ENCODE measurements at places on chromosomes 2 and 18.

DNA sequence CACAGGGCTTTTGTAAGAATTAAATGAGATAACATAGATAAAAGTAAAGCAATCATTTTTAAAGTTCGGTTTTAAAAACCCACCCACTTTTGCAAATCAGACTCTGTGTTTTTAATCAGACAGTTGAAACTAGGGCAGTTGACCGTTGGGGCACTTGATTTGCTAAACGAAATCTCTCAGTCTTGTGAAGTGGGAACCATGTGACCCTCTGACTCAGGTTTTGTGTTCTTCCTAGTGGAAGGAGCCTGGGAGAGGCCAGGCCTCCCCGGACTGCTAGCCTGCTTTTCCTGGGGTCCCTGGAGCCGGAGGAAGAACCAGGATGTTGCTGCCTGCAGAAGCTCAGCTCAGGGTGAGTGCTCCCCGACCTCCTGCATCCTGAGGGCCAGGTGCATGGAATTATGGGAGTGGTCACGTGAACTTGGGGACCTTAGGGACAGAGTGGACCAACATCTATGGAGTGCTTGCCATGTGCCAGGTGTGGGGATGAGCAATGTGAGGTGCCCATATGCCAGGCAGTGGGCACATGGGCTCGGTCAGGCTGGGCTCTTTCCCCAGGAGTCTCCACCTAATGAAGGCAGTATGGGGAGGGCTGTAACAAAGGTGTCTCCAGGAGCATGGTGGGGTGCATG lies 3.9 kb downstream of the C2orf72 start:
- no peak for DNase-seq

DNA sequence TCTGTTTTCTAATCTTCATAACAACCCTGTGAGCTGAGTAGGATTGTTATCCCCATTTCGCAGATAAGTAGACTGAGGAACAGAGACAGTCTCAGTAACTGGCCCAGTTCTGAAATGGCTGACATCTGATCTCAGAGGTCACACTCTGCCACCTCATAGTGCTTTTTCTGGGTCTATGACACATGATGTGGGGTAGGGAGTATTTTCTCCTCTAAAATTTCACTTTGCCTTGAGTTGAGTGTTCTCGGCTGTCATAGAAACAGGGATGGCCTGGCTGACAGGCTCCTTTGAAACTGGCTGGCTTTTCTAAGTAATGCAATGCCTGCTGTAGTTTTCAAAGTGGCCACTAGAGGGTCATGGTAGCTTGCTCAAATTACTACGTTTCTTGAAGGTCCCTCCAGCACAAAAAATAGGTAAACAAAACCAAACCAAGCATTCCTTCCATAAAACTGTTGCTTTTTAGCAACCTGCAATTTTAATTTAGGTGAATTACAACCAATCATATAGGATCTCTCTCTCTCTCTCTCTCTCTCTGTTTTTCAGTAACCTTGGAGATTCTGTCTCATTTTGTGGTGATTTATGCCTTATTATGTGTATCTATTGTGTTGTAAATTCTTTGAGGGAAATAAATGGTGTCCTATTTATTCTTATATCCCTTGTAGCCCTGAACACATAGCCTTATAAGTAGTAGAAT lies 84.2 kb upstream of the TTN start:
- DNase-seq: peak; percentile 24

DNA sequence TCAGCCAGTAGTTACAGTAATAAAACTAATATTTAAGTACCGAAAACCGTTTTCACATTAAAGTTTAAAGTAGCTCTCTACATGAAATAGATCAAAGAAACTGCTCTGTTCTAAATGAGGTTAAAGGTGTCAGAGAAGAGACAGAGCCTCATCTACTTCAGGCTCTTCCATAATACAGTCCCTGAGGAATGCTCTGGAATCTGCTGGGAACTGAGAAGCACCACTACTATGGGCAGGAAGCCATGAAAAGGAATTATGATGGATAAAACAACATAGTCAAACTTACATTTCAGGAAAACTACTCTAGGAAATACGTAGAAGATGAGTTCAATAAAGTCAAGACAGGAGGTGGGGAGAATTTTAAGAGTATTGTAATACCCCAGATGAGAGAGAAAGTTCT lies 60.0 kb downstream of the ROCK1 start:
- no peak for DNase-seq

DNA sequence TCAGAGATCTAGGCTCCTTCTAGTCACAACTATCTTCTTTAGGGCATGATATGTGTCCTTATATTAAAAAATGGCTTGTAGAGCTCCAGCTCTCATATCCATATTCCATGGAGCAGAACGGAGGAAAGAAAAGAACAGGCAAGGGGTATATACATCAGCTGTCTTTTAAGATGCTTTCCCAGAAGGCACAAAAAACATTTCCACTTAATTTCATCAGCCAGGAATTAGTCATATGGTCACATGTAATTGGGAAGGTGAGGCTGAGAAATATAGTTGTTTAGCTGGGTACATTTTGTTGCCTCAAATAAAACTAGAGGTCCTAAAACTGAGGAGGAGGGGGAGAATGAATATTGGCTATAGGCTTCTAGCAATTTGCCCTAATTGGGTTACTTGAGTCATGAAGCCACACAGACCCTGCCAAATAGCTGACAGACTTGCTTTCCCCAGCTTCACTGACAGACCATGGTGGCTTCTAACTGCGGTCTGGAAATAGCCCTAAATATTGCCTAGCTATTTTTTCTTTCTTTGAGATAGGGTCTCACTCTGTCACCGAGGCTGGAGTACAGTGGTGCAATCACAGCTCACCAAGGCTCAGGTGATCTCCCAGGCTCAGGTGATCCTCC lies 20.0 kb downstream of the MAIP1 start:
- DNase-seq: no peak

- no peak for DNase-seq
Measured at GRCh38 chr18:30469091-30469490, 573.5 kb downstream of the DSC3 start.

DNA sequence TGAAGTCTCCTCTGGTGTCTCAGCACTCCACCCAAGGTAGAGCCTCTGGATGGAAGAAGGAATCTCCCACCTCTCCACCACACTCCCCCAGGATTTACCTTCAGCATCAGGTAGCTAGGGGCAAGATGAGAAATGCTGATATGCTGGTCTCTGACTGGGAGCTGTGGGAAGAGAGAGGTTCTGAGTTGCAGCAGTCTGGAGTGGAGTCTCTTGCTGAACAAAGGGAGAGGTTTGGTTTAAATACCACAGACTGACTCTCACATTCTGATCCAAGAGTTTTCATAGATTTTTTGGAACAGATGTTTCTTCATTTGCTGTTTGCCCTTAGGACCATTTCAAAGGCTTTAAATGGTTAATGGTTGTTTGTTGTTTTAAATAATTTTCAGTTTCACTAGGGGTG lies 1.1 kb upstream of the CFLAR start:
- DNase-seq: no peak

- no peak for DNase-seq
Measured at GRCh38 chr2:120712180-120712681, 23.4 kb upstream of the GLI2 start.

- DNase-seq: no peak
Measured at GRCh38 chr18:41642756-41643155, 312.3 kb upstream of the PIK3C3 start.

GRCh38 chr2:171436307-171436706 lies 2.3 kb downstream of the DCAF17 start:
- no peak for DNase-seq

- no peak for DNase-seq
Measured at GRCh38 chr18:74951165-74951760, 257.7 kb downstream of the PTGR3 start.

DNA sequence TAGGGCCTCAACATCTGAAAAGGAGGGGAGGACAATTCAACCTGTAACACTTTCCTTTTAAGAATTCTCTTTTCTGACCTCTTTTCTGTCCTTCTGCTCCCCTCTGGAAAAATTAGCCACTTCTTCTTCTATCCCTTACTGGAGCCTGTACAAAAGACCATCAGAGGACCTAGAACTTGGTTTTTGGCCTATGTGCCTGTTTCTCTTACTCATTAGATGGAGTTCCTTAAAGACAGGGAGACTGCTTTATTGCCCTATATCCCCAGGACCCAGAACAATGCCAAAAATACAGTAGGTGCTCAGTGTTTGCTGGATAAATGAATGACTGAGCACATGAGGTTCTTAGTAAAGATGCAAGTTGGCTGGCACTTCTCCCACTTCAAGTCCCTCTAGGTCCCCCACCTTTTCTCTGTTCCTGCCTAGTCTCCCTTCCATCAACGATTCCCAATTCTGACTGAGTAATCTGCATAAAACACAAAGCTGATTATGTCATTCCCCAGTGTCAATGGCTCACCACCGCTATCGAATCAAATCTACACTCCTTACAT lies 114.2 kb downstream of the DDX1 start:
- DNase-seq: no peak

DNA sequence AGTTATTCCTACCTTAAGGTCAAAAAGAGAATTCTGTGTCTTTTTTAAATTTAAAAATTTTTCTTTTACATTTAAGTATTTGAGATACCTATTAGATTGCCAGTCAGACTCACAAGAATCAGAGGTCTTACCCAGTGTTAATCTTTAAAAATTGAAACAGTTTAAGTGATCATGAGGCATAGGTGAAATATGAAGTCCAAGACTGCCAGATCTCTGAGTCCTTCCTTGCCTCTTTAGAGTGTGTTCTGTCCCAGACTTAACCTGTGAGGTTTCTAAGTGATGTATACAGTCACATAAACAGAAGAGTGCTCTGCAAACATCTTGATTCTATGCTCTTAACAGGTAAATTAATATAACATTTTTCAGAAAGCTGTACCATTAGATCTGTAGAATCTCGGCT lies 40.6 kb downstream of the ACTR3 start:
- DNase-seq: no peak

GRCh38 chr2:166331468-166331867 lies 44.3 kb downstream of the SCN9A start:
- DNase-seq: no peak

DNA sequence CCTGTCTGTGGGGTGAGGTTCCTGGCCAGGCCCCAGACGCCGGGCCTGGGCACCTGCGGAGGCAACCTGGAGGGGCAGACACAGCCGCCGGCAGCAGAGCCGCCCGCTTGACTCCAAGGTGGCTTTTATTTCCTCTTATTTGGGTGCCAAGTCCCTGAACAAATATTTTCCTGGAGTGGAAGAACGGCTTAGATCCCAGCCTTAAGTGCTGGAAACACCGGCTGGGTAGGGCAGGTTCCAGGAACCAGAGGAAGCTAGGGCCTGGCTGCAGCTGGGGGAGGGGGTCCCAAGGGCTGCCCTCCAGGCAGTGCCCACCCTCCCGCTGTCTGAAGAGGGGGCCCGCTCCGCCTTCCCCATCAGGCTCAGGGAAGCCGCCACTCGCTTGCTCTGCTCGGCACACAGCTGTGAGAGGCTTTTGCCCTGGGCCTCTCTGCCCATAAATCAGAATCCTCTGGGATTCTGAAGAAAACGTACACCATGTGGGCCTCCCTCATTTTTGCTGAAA lies 28.2 kb downstream of the SDC1 start:
- DNase-seq: peak; percentile 36

GRCh38 chr18:74050807-74051206 lies 96.8 kb downstream of the FBXO15 start:
- DNase-seq: no peak

- DNase-seq: no peak
Measured at GRCh38 chr2:68059784-68060525, 2.8 kb downstream of the C1D start.

- DNase-seq: no peak
Measured at GRCh38 chr2:100417711-100418124, 250 bp upstream of the CHST10 start.

- DNase-seq: no peak
Measured at GRCh38 chr2:28909655-28910353, 15.3 kb downstream of the WDR43 start.

- no peak for DNase-seq
Measured at GRCh38 chr18:51290860-51291259, 93.4 kb upstream of the MEX3C start.

DNA sequence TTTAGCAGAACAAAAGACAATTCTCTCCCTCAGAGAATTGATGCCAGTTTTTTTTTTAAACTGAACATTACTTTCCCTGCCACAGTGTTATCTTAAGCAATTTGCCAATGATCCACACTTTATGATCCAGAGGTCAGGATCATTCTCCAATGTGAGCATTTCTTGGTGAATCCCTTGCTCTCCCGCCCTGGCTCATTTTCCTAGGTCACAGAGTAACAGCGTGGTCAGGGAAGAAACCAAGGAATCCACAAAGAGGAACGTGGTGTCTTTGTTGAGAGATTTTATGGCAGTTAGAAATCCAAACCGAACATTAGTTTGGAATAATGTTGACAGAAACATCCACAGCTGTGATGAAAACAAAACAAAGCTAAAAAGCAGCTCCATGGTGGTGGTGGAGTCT lies 250.3 kb downstream of the TTC32 start:
- no peak for DNase-seq

- no peak for DNase-seq
Measured at GRCh38 chr2:27086724-27087593, at the start of gene KHK. KHK (plus strand) TSS chr2:27086772; CDS start chr2:27087260, 488 bp downstream.

DNA sequence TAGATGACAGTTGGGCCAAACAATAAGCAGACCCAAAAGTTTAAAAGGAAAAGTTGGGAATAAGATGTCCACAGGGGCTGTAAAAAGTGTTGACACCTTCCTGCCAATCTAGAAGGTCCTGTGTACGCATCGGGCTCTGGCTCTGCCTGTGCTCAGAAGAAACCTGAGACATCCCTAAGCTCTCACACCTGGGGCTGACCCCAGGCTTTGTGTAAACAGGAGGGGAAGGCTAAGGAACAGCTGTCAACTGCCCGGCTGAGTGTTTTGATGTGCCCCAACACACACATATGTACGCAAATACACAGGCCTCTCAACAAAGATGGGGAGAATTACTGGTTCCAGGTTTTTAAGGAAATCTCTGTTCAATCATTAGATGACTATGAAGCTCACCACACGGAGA lies 59.5 kb downstream of the TMEM131 start:
- peak; percentile 75 for DNase-seq

- DNase-seq: no peak
Measured at GRCh38 chr18:5571666-5572065, 27.9 kb upstream of the EPB41L3 start.

- no peak for DNase-seq
Measured at GRCh38 chr2:153004627-153005026, 286.2 kb downstream of the ARL6IP6 start.

GRCh38 chr2:112166806-112167499 lies 28.8 kb downstream of the FBLN7 start:
- no peak for DNase-seq

DNA sequence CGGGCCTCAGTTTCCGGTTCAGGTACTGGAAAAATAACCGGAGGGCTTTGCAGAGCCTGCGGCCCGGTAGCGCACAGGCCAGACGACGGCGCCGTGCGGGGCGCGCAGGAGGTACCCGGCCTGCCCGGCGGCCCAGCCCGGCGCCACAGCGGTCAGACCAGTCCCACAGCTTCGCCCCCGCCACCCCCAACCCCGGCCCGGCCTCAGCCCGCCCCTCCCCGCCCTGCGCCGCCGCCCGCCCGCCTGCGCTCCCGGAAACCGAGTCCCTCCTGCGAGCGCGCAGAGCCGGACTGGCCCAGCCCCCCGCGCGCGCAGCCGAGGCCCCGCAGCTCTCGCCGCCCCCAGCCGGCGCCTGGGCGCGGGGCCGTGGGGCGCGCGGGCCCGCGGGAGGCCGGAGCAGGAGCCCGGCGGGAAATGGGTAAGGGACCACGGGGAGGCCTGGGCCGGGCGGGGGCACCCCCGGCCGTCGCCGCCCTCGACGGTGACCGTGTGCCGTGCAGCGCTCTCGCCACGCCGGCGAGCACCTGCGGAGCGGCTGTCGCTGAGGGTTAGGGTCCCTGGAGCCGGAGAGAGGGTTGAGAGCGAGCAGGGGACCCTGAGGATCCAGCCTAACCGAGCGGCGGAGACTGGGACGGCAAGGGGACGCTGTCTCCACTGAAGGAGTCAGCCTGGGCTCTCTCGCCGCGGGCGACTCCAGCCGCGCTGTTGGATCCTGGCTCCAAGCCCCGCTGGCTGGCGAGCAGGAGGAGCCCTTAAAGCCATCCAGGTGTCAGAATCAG lies 16.5 kb upstream of the PSD4 start:
- DNase-seq: no peak

Data from NCI-H1092 (cell line).